Right hindlimb (tissue), 1 donor: ENCODE measurements at places on chromosomes 1 and 21.

- no peak for DNase-seq
Observed at GRCh38 chr1:192880231-192880630, 71.4 kb downstream of the RGS2 start.

- DNase-seq: no peak
Observed at GRCh38 chr1:224217655-224218623, 34.9 kb downstream of the DEGS1 start.

DNA sequence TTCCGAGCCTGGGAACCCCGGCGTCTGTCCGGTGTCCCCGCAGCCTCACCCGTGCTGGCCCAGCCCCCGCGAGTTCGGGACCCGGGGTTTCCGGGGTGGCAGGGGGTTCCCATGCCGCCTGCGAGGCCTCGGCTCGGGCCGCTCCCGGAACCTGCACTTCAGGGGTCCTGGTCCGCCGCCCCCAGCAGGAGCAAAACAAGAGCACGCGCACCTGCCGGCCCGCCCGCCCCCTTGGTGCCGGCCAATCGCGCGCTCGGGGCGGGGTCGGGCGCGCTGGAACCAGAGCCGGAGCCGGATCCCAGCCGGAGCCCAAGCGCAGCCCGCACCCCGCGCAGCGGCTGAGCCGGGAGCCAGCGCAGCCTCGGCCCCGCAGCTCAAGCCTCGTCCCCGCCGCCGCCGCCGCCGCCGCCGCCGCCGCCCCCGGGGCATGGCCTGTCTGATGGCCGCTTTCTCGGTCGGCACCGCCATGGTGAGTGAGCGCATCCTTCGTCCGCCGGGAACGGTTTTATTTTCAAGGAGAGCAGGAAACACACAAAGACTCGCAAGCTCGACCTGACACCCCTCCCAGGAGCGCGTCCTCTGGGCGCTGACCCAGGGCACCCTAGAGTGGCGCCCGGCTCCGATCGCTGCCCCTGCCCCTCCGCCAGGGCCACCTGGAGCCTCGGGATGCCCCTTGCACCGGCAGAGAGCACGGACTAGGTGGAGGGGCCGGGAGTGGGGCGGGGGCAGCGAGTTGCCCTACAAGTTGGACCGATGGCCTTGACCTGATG lies at the start of gene ABCG1:
ABCG1 (plus strand) TSS at position 305 of the 770 bp plus-strand sequence; CDS start at position 428, 123 bp downstream.
- DNase-seq: peak; percentile 52

DNA sequence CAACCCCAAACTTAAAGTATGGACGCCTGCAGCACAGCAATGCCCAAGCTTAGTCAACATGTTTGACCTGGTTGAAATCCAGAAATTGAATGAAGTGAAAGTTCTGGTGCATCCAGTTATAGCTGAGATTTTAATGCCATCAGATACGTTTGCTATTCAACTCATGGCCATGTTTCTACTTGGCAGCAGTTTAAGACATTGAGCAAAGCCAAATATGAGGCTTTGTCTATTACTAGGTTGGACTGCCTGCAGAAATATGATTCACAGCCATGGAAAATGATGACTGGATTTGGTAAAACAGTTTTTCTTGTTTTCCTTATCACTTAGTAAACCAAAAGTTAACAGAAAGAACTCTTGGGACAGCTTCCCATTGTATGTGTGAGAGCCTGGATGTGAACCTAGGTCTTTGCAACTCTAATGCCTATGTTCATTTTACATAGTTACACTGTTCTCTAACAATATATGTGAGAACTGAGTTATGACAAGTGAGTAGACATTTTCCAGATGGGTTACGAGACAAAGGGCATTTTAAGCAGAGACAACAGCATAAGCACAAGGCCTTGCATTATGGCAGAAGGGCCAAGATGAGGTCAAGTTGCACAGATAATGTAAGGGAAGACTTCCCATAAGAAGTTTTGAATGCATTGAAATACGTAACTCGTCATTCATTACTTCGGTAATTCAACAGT lies 32.4 kb upstream of the MYSM1 start:
- DNase-seq: no peak

DNA sequence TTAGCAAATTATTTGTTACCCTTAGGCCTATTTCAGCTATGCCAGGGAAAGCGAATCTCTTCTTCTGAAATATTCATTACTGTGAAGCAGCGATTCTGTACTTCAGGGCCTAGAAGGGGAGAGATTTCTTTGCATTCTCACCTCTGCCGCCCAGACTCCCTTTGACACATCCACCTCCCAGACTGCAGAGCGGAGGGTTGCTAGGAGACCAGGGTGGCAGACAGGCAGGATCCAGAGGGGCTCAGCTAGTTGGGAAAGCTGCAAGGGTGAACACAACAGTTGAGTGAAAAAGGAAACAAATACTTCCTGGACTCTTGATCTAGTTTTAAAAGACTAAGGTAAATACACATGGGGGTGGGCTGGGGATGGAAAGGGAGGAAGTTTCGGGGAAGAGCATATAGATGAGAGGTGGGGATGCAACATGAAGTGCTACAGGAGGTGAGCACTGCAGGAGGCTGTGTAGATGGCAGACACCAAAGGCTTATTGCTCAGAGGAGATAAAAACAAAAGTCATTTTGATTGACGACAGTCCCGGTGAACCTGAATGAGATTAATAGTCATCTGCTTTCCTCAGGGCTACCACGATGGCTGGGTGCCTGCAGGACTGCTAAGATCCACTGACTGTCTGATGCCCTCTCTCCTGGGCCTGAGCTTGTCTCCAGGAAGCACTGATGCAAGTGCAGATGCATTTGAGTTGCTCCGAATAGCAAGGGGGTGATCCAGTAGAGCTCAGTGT lies 26.4 kb upstream of the RAB3GAP2 start:
- no peak for DNase-seq

- peak; percentile 26 for DNase-seq
Observed at GRCh38 chr1:166974647-166975345, 544 bp downstream of the ILDR2 start.
